ENCODE measurements at places on chromosomes 16 and 17. TPM values are rescaled to one million over a fixed set of nuclear protein-coding genes. Genes with fewer than 3 reads are reported as not detected.

Gene SEC14L5
- not detected for total RNA-seq

Gene TNFSF13
- total RNA-seq = 2.7 TPM

Gene TNFAIP1
- 50.8 TPM for total RNA-seq

Gene DPEP3
- total RNA-seq = not detected

Gene PNPO
- total RNA-seq = 40.3 TPM

Gene ABCA10
- 0.80 TPM for total RNA-seq

Gene SLC2A4
- 0.14 TPM for total RNA-seq

Gene TSNAXIP1
- 0.14 TPM for total RNA-seq

Gene MT1M
- total RNA-seq = 2.4 TPM

Gene ITGAX
- total RNA-seq = 0.27 TPM

Gene FNDC8
- total RNA-seq = not detected

Gene USP36
- total RNA-seq = 36.4 TPM

Gene ST6GALNAC1
- not detected for total RNA-seq

Gene KRT32
- not detected for total RNA-seq

Gene ZNF469
- 2.7 TPM for total RNA-seq

Gene BRIP1
- total RNA-seq = 20.7 TPM

Gene TEKT1
- not detected for total RNA-seq

Gene LITAFD
- not detected for total RNA-seq

Gene IL17C
- total RNA-seq = not detected

Gene KRT31
- total RNA-seq = not detected

Gene TBC1D3I
- 1.1 TPM for total RNA-seq

Gene RND2
- 0.27 TPM for total RNA-seq

Gene DOC2A
- 0.22 TPM for total RNA-seq

Gene KRTAP9-4
- not detected for total RNA-seq

Gene GPRC5B
- total RNA-seq = 23.5 TPM

Gene LRRC37A
- 2.9 TPM for total RNA-seq

Gene SULT1A4
- total RNA-seq = 11.6 TPM

Gene USP6
- under 0.01 TPM for total RNA-seq

Gene DHRS13
- 6.4 TPM for total RNA-seq

Gene FGF11
- total RNA-seq = 0.27 TPM

Gene KRT35
- not detected for total RNA-seq

Gene SNAI3
- total RNA-seq = 0.13 TPM

Gene SNX11
- 12.3 TPM for total RNA-seq

Gene NKIRAS2
- total RNA-seq = 47.7 TPM

Gene KRT39
- not detected for total RNA-seq

Gene SNF8
- total RNA-seq = 84.4 TPM

Gene SKAP1
- total RNA-seq = 0.36 TPM

Gene HOXB4
- 15.7 TPM for total RNA-seq

Gene KRTAP9-8
- total RNA-seq = not detected

Gene TNP2
- total RNA-seq = not detected

Gene ARHGDIG
- total RNA-seq = 1.7 TPM

Gene ENPP7
- total RNA-seq = not detected

Gene SHMT1
- total RNA-seq = 21.5 TPM

Gene TBX2
- 0.13 TPM for total RNA-seq

Gene YPEL2
- total RNA-seq = 67.2 TPM

Gene HBZ
- not detected for total RNA-seq

Gene TMEM98
- 47.2 TPM for total RNA-seq

Gene ABCC11
- total RNA-seq = under 0.01 TPM

Gene MRPS7
- 82.3 TPM for total RNA-seq

Gene CORO1A
- 4.0 TPM for total RNA-seq

Gene TBC1D3
- not detected for total RNA-seq

Measured in thoracic aorta endothelial cell (primary cell).